Stimulated activated CD4-positive, alpha-beta T cell treated with anti-CD3 and anti-CD28 coated beads, Interleukin-15, amount 100 ng/mL, for 24 hours (primary cell): ENCODE measurements at places on chromosomes 1 and 21.
A peak's percentile ranks its signal among the peaks of the same experiment; 100 is the strongest.

GRCh38 chr1:4108758-4109627 lies 208.9 kb upstream of the C1orf174 start:
- no peak for DNase-seq

- no peak for DNase-seq
These were observed 15.6 kb upstream of the ATP1A1 start for GRCh38 chr1:116357487-116357886.

DNA sequence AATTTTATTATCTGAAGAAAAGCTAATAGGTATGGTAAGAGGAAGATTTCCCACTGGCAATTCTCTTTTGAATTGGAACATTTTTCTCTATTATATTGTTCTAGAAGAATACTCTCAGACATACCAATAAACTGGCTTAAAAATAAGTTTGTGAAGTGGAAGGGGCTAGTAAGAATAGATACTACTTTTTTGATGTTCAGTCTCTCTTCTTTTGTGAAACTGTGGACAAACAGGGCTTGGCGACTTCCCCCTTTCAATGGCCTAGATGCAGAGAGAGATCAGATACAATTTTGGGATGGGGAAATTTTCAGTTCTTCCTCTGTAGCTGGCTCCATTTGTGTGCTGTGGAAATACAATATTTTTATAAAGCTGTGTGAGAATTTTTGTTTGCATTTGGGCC lies 2.5 kb downstream of the PBX1 start:
- no peak for DNase-seq

GRCh38 chr1:79899914-79900313 lies 893.4 kb upstream of the ADGRL4 start:
- no peak for DNase-seq

DNA sequence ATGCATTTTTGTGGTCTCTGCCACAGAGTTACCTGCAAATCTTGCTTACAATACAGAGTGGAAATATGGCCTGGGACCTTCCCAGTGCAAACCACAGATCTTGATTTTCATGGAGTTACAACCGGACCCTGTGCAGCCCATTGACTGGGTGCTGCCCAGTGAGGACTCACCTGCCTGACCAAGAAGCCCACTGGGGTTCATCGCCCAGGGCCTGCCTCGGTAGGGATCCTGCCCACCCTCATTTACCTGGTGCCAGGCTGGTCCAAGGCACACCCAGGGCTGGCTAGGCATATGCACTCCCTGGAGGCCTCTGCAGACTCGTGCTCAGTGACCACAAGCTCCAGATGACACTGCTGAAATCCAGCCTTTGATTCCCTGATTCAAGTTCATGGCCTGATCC lies 572.7 kb downstream of the NPHP4 start:
- no peak for DNase-seq

DNA sequence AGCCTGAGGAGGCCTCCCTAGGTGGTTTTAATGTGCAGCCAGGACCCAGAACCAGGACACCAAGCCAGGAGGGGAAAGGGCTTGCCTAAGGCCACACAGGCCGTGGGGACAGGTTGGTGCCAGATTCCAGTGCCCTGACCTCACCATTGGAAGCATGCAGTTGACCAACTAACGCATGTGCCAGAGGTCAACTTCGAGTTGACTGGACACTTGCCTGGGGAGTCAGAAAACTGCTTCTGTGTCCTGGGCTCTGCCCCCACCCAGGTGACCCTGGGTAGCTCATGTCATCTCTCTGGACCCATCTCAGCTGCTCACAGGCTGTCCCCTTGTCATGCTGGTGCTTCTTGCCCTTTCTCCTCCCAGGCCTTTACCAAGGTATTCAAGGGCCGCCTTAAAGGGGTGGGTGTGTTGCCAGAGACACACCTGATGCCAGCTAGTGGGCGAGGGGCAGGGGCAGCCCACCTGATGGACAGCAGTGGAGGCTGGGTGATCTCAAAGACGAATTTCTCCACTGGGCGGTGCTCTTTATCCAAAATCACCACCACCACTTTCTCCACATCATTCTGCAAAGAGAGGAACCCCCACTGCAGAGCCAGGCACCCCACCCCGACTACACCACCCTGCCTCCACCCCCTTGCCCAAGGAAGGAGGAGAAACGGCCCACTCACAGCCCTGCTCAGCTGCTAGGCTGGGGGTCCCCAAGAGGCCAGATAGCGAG lies 4.4 kb downstream of the MAD2L2 start:
- no peak for DNase-seq

- no peak for DNase-seq
These were observed 658.5 kb downstream of the USP25 start for GRCh38 chr21:16388291-16388690.

DNA sequence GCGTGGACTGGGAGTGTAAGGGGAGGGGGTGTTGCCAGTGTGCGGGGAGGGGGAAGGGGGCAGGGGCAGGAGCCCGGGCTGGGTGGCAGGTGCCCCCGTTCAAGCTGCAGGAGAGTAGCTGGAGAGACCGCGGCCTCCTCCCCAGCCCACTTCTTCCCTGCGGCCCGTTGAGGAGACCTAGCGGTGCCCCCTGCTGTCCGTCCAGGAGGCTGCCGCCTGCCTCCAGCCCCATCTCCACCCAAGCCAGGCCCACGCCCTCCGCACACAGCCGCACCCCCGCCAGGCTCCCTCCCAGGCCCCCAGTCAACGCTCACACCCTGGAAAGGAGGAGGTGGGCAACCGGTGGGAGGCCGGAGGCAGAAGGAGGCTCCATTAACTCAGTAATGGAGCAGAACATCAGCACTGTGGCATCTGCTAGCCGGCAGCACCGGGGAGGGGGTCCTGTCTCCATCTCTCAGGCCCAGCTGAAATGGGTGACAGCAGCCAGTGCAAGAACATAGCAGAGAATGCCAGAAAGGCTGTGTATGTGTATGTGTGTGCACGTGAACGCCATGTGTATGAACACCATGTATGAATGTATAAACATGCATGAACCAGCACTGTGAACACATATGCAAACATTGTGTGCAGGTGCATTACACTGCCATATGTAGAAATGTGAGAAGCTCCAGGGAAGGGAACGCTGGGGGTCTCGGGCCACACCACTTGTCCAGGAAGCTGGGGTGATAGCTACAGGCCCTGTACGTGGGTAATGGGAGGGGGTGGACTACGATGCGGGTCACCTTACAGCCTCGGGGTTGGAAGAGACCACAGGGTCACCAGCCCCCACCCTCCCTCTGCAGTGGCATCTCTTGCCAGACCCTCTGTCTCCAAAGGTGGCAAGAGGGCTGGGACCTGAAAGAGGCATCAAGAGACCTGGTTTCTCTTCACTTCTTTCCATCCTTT lies 84.6 kb downstream of the SYT2 start:
- peak; percentile 73 for DNase-seq

DNA sequence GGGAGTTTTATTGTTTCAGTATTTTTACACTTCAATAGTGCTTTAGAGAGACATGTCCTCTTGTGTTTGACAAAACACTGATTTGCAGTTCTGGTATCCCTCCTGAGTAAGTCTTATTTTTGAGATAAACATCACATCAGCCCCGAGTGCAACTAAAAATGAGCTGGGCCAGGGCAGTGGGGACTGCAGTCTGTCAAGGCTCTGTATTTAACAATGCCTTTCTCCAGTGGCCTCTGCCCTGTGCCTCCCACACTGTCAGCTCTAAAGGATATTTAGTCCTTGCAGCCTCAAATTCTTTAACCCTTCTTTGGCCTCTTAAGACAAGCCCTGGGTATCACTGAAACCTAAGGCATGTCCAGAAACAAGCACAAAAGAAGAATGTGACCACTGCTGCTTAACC lies 160.6 kb downstream of the ST6GALNAC5 start:
- DNase-seq = no peak

DNA sequence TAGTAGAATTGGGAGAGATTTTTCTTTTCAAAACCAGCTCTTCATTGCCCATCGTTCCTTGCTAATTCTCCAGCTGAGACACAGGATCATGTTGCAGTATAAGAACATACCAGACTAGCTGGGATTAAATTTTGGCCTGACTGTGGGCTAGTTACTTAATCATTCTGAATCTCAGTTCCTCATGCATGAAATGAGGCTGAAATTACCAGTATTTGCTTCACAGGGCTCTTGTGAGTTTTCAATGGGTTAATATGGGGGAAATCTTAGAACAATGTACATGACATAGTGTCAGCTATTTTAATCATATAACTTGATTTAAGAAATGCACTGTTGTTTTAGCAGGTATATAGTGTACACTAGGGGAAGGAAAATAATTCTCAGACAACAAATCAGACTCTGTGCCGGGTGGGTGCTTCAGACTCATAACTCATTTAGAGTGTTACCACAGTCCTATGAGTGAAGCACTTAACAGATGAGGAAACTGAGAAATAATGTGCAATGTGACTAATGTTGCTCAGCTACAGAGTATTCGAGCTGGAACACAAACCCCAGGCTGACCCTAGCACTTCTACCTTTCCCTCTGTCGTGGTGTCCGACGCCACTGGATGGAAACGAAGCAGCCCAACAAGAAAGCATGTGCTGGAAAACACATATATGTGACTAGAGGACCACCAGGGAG lies 137.6 kb upstream of the SGIP1 start:
- no peak for DNase-seq

DNA sequence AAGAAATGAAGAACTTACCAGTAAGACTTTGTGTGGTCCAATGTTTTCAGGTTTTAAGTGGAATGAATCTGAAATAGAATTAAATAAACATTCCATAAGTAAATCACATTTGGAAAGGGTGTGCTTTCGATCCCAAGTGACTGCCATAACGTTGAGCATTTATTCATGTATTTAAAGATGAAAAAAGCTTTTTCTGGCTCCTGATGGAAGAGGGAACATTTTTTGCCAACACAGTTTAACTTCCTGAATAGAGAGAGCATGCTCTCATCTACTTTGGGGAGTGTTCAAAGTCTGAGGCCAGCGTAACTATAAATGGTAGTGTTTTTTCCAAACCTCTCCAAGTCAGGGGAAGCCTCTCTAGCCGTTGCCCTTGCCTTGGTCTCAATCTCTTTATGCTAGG lies 55.8 kb downstream of the GNG12 start:
- no peak for DNase-seq

- peak; percentile 85 for DNase-seq
These were observed at the start of gene RIMS3 for GRCh38 chr1:40665335-40666171. TSS of gene RIMS3 (minus strand) at chr1:40665682. CDS start at chr1:40641925, 23,757 bp downstream.

- peak; percentile 32 for DNase-seq
These were observed 6.6 kb downstream of the IFFO2 start for GRCh38 chr1:18949686-18950400.

GRCh38 chr1:227805606-227806197 lies 9.8 kb upstream of the PRSS38 start:
- DNase-seq = no peak

GRCh38 chr1:115291741-115292140 lies 46.3 kb downstream of the NGF start:
- DNase-seq = no peak

GRCh38 chr1:38758820-38759219 lies 100.8 kb downstream of the RRAGC start:
- DNase-seq = no peak

GRCh38 chr1:31815752-31816500 lies at the start of gene SPOCD1:
TSS of gene SPOCD1 (minus strand) at chr1:31816022. CDS start at chr1:31815333, 689 bp downstream.
- peak; percentile 92 for DNase-seq

DNA sequence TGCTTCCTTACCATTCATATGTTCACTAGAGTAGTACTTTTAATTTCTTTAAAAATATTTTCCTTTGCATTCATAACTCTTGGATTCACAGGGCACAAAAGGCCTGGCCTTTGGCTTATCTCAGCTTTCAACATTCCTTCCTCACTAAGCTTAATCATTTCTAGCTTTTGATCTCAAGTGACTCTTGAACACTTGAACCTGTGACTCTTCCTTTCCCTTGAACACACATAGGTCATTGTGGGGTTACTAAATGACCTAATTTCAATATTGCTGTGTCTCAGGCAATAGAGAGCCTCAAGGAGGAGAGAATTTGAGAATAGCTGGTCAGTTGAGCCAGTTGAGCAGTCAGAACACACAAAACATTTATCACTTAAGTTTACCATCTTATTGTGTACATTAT lies 49.9 kb downstream of the COL11A1 start:
- DNase-seq = no peak

DNA sequence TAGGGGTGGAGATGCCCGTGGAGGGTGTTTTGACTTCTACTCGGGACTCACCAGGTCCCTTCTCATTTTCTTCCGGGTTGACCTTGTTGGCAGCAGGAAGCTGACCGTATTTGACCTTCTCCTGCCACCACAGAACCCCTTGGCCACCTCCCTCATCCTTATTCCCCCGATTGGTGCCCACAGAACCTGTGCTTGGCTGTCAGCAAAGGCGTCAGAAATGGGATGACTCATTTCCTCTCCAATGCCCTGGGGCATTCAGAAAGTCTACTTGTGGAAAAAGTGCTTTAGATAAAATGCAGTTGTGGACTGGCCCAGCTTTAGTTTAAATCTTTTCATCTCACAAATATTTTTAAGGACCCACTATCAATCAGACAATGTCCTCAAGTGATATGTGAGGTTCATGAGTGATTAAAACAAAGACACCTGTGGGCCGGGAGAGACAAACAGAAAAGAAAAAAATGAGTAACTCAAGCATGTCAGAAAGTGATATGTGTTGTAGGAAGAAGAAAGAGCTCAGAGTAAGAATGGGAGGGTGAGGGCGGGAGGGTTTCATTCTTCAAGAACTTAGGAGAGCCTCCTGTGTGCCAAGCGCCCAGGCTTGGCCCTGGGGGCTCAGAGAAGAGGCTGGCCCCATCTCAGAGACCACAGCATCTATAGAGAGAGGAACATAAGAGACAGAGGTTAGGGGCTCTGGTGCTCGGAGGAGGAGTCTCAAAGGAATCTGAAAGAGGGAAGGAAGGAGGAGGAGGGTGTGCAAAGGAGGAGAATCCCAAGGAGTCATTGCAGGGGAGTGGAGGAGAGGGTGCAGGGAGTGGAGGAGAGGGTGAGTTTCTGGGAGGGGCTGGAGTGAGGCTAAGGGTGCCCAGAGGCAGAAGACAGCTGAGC lies 221.6 kb upstream of the VAMP3 start:
- peak; percentile 68 for DNase-seq

DNA sequence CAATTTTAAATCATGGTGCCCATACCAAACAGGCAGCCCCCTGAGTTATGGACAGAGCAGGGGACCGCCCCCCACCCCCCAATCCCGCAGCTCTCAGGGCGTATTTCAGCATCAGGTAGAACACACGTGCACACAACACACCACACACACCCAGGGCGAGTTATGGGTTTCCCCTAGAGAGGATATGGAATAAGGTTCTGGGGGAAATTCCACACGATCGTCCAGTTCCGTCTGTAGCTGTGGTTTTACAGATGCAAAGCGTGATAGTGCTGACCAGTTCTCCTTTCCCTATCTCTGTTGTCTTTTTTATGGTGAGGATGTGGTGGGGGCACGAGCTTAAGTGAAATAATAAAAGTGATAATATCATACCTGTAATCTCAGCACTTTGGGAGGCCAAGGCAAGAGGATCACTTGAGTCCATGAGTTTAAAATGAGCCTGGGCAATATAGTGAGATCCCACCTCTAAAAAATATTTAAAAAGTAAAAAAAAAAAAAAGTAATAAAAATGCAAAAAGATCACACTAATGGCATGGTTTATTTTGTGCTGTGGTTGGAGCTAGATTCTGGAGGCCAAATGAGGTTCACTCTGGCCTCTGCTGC lies 25.1 kb downstream of the C2CD2 start:
- no peak for DNase-seq

GRCh38 chr1:33721301-33721815 lies 142.5 kb upstream of the HMGB4 start:
- DNase-seq = no peak
